ENCODE measurements at places on chromosomes 12 and 14.
A peak's percentile ranks its signal among the peaks of the same experiment; 100 is the strongest.

DNA sequence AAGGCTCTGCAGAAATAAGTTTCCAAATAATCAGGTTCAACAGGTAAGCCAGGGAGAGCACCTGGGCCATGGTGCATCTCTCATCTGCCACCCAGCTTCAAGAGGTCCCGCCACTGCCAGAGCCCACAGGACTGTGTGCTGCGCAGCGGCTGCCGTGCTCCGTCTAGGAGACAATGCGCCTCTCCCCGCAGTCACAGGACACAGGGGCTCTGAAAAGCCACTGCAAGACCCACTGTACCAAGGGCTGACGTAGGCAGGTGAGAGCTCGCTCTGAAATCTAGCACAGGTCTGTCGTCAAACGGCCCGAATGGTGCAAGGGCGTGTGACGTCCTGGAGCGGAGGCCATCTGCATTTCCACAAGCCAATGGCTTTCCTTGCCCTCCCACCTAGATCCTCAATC lies 201.1 kb downstream of the CALM1 start:
- no peak for DNase-seq

- no peak for DNase-seq
Measured at GRCh38 chr14:89217891-89218290, 199.1 kb downstream of the FOXN3 start.

DNA sequence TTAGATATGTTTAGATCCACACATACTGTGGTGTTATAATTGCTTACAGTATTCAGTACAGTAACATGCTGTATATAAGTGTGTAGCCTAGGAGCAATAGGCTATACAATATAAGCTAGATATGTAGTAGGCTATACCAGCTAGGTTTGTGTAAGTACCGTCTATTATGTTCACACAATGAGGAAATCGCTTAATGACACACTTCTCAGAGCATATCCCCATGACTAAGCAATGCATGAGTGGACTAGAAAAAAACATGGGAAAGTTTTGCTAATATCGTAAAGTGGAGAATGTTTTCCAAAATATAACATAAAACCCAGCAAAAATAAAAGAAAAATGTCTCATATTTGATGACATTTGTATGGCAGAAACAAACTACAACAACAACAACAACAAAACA lies 27.3 kb downstream of the AKAP3 start:
- no peak for DNase-seq

- DNase-seq: no peak
Measured at GRCh38 chr12:79155683-79156082, 291.1 kb downstream of the SYT1 start.

DNA sequence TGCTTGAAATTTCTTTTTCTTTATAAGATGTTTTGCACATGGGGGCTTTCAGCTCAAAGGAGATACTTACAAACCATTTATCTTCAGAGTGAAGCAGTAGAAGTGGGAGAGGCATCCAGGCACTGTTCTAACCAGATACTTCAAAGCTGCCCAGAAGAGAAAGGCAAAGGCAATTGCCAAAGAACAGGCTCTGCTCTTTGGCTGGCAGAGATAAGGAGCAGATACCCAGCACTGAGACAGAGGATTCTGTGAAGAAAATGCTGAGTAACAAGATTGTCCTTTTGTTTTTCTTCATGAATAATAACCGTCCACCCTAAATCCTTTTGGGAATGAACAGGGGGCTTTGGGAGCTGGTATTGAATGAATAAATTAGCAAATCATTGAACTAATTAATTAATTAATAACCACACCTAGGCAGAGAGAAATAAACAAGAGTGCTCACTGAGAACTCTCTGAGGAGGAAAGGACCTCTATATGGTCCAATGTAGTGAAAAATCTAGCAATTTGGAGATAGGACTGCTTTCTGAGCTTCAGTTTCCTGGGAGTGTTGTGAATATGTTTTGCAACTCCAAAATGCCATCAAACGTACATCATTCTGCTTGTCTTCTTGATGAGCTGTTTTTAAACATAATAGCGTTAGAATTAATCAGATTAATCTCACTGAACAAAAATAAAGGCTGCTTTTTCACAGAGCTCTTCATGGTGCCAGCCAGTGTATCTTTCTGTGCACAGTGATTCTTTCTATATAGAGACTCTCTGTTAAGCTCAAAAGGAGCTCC lies 192.8 kb upstream of the AMIGO2 start:
- DNase-seq: no peak

DNA sequence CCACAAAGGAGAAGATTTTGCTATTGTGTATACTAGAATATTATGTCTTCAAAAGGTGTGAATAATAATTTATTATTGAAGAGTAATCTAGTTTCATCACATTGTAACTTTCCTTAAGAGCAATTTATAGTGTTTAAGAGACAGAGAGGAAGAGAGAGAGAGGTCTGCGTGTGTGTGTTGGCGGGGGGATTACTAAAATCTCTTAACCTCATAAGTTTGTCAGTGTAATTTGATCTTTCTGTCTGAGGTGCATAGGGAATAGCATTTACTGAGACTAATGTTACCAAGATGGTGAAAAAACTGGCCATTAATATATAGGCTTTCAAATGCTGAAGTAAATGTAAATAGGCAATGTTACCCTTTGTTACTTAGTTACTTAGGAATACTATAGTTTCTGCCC lies 48.2 kb upstream of the BTG1 start:
- no peak for DNase-seq

- no peak for DNase-seq
Measured at GRCh38 chr14:93343266-93343665, 3.7 kb upstream of the COX8C start.

- DNase-seq: no peak
Measured at GRCh38 chr12:132925597-132926414, 30.3 kb downstream of the ZNF605 start.

DNA sequence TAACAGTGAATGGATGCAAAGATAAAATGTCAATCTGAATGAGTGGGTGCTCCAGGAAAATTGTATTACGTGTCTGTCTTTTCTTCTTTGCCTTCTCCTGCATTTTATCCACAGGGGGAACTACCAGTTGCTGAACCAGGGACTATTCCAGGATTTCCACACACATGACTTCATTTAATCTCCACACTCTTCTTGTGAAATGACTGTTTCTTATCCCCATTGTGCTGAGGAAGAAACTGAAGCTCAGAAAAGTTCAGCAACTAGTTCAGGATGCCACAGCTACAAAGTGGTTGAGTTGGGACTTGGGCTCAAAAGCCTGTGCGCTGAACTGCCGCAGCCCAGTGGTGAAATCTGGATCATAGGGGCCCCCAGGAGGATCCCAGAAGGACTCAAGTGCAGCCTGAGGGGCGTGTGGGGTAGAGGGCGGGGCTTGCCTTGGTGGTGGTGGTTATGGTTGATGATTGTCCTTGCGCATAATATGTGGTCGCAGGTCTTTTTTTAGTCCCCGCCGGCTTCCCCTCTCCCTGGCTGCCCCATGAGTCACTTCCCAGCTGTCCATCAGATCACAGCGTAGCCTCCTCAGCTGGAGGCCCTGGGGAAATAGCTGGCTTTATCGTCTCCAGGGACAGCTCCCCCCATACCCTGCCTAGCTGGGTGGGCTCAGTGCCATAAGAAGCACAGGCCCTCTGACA lies 235.2 kb upstream of the CRY1 start:
- no peak for DNase-seq

DNA sequence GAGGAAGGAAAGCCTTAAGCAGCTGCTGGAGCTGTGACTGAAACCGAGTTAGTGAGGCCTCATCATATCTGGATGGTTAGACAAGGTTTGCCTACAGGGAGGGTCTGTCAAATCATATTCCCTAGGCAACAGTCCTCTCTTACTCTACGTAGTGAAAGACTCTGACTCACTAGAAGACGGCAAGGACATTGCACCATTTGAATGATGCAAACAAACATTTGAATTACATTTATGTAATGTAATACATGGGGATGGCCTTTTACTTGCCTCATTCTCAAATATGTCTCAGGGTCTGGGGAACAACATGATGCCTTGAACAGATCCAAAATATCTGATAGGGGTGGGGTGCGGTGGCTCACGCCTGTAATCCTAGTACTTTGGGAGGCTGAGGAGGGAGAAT lies 29.8 kb upstream of the STRAP start:
- no peak for DNase-seq

DNA sequence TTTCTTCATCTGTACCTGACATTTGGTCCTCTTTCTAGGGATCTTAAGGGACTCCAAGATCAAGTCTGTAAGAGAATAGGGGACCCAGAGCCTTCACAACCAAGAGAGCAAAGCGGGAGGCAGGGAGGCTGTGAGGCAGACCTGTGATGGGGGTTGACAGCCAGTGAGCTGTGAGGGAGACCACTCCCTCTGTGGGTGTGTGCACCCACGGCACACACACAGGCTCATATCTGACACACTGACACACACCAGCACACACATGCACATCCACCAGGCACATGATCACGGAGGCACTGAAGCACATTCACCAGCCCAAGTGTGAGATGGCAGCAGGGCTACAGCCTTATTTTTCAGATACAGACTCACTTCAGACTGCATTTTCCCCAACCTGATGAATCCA lies 55.2 kb downstream of the SPTB start:
- no peak for DNase-seq

- DNase-seq: peak; percentile 9
Measured at GRCh38 chr12:43832463-43833168, 3.3 kb upstream of the TMEM117 start.

- DNase-seq: no peak
Measured at GRCh38 chr14:78917462-78917861, 747.3 kb downstream of the NRXN3 start.

- DNase-seq: no peak
Measured at GRCh38 chr12:13313886-13314285, 117.4 kb downstream of the EMP1 start.

DNA sequence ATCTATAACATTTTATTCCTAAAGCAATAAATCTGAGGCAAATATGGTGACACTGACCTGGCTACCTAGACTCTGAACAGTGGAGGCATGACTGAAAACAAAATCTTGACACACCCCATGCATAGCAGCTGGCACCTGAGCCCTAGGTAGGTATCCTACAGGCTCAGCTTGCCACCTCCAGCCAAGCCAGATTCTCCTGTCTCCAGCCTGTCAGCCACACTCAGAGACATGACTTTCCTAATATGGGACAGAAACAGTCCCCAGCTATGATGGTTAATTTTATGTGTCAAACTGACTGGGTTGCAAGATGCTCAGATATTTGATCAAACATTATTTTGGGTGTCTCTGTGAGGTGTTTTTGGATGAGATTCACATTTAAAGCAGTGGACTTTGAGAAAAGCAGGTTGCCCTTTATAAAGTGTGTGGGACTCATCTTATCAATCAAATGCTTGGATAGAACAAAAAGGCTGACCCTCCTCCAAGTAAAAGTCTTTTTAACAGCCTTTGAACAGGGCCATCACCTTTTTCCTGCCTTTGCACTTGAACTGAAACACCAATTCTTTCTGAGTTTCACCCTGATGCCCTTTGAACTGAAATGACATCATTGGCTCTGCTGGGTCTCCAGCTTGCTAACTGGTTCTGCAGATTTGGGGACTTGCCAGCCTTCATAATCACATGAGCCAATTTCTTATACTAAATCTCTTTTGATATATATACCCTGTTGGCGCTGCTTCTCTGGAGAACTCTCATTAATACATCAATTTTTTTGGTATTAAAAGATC lies 125.4 kb downstream of the LLPH start:
- no peak for DNase-seq

- DNase-seq: no peak
Measured at GRCh38 chr14:61927520-61927919, 165.3 kb downstream of the SNAPC1 start.

DNA sequence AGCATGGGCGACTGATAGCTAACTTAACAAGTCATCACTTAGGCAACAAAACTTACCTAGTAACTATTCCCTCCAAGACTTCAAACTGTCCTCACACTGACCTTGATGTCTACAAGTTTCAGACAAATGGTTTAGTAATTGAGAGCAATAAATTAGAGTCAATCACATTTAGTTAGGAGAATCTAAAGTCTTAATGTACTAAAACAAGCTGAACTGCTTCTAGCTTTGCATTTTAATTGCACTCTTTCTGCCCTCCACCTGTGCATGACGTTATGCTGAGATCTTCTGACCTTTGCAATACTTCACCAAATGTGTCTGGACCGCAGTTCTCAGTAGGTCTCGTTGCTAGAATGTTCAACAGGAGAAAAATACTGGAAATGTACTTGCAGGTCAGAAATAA lies 158.0 kb downstream of the PIK3C2G start:
- DNase-seq: no peak

GRCh38 chr14:38137005-38137404 lies 70.7 kb upstream of the SSTR1 start:
- no peak for DNase-seq

GRCh38 chr14:29205658-29206057 lies 439.1 kb downstream of the FOXG1 start:
- DNase-seq: no peak

GRCh38 chr12:107415071-107415470 lies 270.5 kb upstream of the PWP1 start:
- DNase-seq: no peak

GRCh38 chr12:101207086-101207780 lies 2.8 kb downstream of the SLC5A8 start:
- DNase-seq: no peak

DNA sequence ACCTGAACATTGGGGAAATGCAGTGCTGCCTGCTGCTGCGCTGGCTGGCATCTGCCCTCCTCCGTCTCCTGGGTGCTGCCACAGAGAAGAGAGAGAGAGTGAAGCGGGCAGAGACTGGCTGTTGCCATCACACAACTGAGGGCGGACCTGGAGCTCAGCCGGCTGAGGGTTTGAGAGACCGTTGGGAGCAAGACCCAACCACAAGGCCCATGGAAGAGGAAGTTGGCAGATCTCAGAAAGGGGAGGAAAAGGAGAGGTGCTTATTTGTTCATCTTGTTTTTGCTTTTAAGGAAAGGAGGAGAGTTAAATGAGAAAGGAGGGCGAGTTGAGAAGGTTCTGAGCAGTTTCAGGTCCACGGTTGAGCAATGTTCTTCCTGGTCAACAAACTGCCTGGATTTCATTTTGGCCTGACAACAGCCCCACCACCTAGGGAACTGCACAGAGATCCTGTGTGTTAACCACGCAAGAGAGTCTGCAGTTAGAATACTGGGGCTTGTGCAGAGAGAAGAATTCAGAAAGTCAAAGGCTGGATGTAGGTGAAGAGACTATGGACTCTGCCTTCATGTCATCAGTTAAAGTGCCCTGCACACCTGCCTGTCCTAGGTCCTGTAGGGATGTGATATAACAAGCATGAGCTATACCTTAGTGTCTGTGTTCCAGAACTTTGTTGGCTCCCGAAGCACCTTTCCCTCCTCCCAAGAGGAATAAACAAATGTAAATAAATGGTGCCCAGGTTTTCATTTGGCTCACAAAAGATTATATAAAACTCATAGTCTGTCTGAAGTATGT lies 124.6 kb downstream of the ETV6 start:
- DNase-seq: no peak

- no peak for DNase-seq
Measured at GRCh38 chr14:71713016-71713415, 219.2 kb upstream of the RGS6 start.

Measured in activated naive CD4-positive, alpha-beta T cell treated with Interleukin-2 at 50 U/mL for 16 hours (primary cell).